ENCODE measurements at places on chromosomes 6 and 20.

DNA sequence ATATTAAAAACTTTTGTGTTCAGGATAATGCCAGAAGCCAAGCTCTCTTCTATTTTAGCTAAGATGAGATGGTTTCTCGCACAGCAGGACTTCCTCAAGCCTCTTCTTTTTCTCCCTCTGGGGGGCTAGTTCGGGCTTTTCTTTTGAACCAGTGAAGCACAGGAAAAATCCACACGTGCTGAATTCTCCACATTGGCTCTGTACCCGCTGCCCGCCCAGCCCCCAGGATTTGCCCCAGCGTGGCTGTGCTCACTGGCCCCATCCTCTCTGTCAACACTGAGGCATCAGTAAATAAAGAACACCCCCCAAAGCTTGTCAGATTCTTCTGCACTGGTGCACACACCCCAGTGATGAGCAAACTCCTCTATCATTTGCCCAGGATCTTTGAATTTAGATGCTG lies 232.8 kb downstream of the ZNF217 start:
- no peaks in the 10 kb centered on the region for H3K27me3 ChIP-seq
- no peak for DNase-seq
- H3K4me1 ChIP-seq = no peaks in the 10 kb centered on the region
- no peak overlapping the region for H3K27ac ChIP-seq

GRCh38 chr6:138724015-138724414 lies 49.6 kb upstream of the CCDC28A start:
- H3K27ac ChIP-seq = no peak overlapping the region
- no peak for DNase-seq
- no peak overlapping the region for H3K4me3 ChIP-seq
- no peaks in the 10 kb centered on the region for H3K27me3 ChIP-seq
- H3K36me3 ChIP-seq = no peaks in the 10 kb centered on the region
- no peaks in the 10 kb centered on the region for H3K4me1 ChIP-seq

DNA sequence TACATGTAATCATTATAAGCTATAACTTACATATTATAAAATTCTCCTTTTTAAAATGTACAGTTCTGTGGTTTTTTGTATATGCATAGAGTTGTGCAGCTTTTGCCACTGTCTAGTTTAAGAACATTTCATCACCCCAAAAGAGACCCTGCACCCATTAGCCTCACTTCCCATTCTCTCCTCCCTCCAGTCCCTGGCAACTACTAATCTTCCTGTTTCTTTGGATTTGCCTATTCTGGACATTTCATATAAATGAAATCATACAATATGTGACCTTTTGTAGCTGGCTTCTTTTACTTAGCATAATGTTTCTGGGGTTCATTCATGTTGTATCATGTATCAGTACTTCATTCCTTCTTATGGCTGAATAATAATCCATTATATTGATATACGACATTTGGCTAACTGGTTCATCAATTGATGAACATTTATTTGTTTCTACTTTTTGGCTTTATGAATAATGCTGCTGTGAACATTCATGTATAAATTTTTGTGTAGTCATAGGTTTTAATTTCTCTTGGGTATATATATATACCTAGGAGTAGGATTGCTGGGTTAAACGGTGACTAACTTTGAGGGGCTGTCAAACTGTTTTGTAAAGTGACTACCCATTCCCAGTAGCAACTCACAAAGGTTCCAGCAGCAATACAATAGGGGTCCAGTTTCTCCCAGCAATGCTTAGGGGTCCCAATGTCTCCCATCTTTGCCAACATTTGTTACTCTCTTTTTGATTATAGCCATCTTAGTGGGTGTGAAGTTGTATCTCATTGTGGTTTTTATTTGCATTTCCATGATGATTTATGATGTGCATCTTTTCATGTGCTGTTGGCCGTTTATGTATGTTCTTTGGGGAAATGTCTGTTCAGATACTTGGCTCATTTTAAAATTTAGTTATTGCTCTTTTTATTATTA lies 10.7 kb downstream of the PTPRA start:
- H3K27me3 ChIP-seq = no peaks in the 10 kb centered on the region
- H3K4me3 ChIP-seq = no peak overlapping the region
- no peaks in the 10 kb centered on the region for H3K36me3 ChIP-seq

GRCh38 chr6:53752440-53752839 lies 42.4 kb upstream of the LRRC1 start:
- DNase-seq = no peak
- no peaks in the 10 kb centered on the region for H3K36me3 ChIP-seq
- no peak overlapping the region for H3K4me3 ChIP-seq
- no peak overlapping the region for H3K27ac ChIP-seq
- H3K4me1 ChIP-seq = no peaks in the 10 kb centered on the region

DNA sequence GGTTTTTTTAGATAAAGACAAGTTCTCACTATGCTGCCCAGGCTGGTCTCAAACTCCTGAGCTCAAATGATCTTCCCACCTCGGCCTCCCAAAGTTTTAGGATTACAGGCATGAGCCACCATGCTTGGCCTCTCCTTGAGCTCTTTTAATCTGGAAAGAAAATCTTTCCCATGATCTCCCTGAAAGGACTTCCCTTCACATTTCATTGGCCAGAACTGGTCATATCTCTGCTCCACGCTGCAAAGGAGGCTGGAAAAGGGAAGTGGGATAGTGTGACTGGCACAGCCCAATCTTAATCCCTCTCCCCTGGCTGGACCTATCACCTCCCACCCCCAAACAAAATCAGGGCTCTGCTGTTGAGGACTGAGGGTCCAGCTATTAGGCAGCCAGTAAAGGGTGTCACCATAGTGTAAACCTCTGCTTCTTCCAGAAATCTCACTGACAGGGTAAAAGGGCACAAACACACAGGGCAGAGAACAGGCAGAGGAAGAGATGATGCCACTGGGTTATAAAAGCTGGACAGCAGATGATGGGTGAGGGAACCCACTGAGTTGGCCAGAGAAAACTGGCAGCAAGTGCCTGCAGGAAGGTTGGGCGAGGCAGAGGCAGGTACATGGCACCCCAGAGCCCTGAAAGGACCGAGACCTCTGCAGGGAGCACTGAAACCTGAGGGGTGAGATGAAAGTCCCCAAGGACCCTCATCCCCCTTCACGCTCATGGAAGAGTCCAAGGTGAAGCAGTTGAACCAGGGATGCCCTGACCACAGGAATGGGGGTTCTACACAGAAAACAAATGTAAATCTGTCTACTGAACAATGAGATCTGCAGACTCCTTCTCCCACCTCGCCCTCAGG lies 83.1 kb upstream of the PTPN1 start:
- no peak overlapping the region for H3K4me3 ChIP-seq
- no peaks in the 10 kb centered on the region for H3K36me3 ChIP-seq
- H3K27me3 ChIP-seq = no peaks in the 10 kb centered on the region
- no peak overlapping the region for H3K27ac ChIP-seq

GRCh38 chr6:82372656-82373055 lies 9.0 kb downstream of the TPBG start:
- H3K36me3 ChIP-seq = no peaks in the 10 kb centered on the region
- H3K27me3 ChIP-seq = no peaks in the 10 kb centered on the region
- no peaks in the 10 kb centered on the region for H3K4me1 ChIP-seq
- H3K4me3 ChIP-seq = no peak overlapping the region
- no peak overlapping the region for H3K27ac ChIP-seq

- DNase-seq = no peak
- H3K36me3 ChIP-seq = peaks cover 8% of the 10 kb centered on the region
- no peaks in the 10 kb centered on the region for H3K4me1 ChIP-seq
- no peak overlapping the region for H3K4me3 ChIP-seq
- no peak overlapping the region for H3K27ac ChIP-seq
Measured at GRCh38 chr6:104788400-104788799, 71.3 kb downstream of the HACE1 start.

DNA sequence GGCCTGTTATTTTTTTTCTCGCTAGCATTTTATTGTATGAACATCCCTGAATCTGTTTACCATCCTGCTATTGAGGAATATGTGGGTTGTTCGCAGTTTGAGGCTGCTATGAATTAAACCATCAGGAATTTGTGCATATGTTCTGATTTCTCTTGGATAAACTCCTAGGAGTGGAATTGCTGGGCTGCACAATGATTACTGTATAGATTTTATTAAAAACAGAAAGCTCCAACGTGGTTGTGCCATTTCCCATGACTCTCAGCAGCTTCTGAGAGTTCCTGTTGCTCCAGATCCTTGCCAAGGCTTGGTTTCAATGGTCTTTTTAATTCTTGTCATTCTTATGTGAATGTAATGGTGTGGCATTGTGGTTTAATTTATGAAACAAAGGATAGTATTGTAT lies 75.1 kb downstream of the EDN3 start:
- no peak overlapping the region for H3K4me3 ChIP-seq
- no peaks in the 10 kb centered on the region for H3K4me1 ChIP-seq
- no peaks in the 10 kb centered on the region for H3K36me3 ChIP-seq
- no peaks in the 10 kb centered on the region for H3K27me3 ChIP-seq
- H3K27ac ChIP-seq = no peak overlapping the region
